ENCODE measurements at places on chromosomes 4 and X.

GRCh38 chr4:146273204-146273901, 59.0 kb downstream of the REELD1 start:
- no peak for DNase-seq

- DNase-seq = no peak
These were observed 180.7 kb downstream of the GASK1B start for GRCh38 chr4:157992038-157992705.

GRCh38 chr4:85672116-85672515, 197.2 kb downstream of the ARHGAP24 start:
- no peak for DNase-seq

DNA sequence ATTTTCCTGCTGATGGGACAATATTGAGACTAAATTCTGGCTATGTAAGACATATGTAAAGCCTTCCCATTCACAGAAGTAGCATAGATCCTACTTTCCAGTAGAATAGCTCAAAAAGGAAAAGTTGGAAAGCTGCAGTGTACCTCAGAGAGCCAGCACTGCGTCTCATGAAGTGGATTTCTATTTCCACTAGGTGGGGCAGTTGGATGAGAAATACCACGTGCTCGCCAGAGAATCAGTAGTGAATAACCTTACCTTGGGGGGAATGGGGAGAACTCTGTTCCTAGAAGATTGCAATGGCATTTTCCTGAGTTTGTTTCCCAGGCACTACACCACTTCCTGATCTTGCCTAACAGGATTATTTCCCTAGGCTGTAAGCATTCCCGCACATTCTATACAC, 907.1 kb downstream of the FSTL5 start:
- DNase-seq = no peak

GRCh38 chr4:86910369-86910768, 18.1 kb upstream of the C4orf36 start:
- DNase-seq = no peak

DNA sequence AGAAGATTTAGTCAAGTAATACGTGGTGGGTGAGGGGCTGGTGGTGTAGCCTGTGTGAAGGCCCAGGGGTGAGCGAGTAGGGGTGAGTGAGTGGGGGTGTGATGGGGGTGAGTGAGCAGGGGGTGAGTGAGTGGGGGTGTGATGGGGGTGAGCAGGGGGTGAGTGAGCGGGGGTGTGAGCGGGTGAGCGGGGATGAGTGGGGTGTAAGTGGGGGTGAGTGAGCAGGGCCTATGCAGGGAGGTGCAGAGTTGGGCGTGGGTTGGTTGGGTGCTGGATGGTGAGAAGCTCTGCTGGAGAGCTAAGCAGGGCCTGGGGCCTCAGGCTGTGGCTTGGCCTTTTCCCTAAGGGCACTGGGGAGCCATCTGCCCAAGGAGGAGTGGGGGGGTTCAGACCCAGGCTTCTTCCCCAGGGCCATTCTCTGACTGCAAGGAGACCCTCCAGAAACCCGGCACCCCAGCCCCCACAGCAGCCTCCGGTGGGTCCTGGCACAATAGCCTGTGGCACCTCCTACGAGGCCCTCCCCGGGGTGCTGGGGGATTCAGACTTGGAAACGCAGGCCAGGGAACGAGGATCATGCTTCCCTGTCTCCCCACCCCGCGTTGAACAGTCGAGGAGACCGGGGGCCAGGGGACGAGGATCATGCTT, 30.4 kb downstream of the SH3TC1 start:
- no peak for DNase-seq

DNA sequence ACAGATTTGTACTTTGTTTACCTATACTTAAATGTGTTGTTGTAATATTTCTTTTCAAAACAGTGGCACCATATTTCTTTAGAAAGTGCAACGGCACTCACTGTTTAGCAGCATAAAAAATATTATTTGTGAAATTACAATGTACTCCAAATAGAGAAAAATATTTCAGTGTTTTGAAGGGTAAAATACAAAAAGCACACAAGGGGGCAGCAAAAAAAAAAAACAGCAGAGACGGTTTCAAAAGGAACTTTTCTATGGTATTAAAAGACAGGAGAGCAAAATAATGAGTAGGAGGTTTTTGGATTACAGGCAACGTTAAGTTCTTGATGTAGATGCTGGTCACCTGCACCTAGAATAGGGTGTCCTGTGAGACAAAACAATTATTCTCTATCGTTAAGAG, 2.0 kb downstream of the NUDT11 start:
- no peak for DNase-seq

GRCh38 chr4:89657931-89658700, 178.8 kb downstream of the SNCA start:
- no peak for DNase-seq

DNA sequence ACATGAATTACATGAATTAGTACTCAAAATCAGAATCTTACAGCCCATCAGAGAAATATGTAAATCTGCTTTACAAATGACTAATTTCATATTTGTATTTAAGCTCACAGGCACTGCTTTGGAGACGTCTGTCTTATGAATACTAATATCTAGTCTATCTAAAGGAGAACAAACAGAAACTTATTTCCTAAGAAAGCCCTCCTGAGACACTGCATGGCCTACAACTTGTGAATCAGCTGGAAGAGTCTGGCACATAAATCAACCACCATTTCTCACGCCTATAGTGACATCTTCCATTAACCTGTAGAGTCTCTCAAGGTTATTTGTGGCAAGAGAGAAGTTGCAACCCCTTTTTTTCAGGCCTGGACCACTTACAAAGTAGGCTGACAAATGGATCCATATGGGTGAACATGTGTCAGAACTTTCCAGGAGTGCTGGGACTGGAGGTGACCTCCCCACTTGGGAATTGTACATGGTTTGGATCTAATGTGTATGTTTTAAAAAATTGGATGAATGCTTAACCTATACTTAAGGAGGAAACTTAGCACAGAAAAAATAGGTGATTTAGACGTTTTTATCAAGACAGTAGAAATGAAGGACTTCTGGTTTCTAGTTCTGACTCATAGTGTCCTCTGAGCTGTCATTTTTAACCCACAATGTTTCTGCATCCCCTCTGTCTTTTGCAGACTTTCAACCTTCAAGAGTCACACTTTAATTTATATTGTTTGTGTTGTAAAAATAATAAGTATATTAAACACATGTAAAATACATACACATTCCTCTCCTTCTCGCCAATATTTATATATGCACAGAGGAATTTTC, 83.2 kb upstream of the ARHGAP24 start:
- no peak for DNase-seq

All from stimulated activated CD4-positive, alpha-beta T cell treated with anti-CD3 and anti-CD28 coated beads, Interleukin-15, amount 100 ng/mL, for 1 hour (primary cell).